Activated CD4-positive, alpha-beta T cell treated with anti-CD3 and anti-CD28 coated beads, Interleukin-2, amount 50 U/mL, for 4 hours (primary cell): ENCODE measurements at places on chromosomes 7 and 10.

DNA sequence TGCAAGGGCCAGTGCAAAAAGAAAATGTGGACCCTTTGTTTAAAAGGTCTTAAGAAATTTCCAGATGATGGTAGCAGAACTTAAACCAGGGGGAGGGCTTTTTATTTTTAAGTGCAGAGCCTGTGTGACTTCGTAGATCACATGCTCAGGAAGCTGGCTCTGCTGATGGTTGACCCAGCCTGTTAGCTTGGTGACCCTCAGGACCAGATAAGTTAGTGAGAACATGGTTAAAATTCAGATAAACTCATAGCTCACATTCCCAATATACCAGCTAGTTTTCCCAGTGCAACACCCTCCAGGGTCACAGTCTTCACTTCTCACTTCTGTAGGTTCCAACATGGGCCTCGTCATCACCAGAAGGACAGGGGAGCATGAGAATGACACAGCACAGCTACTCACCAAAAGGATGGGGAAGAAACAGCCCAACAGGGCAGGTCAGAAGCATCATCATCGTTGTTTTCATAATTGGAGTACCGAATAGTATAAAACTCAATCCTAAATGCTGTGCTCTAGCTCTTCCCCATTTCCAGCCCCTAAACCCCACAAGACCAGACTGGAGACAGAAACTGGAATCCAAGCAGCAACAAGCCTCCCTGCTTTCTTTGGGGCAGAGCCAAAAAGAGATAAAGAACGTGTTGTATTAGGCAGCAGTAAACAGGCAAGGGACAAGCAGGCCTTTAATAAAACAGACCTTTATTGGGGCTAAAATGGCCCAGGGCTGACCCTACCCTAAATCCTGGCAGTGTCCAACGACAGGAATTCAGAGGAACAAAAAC is 102.2 kb upstream of the ANKRD1 start:
- DNase-seq: no peak

DNA sequence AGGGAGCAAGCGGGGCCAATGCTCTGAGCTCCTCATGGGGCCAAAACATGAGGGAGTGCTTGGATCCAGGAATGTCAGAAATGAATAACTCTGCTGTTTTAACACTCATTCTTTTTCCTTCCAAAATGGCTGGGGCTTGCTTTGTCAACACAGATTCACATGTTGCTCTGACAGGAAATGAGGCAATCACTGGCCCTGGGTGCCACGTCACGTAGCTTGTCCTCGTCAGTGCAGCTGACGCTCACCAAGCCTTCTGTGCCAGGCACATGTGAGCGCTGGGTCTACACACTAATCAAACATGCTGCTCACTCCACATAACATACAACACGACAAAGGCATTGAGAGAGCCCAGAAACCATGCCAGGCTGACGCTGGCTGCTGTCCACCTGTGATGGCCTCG is 198.9 kb downstream of the WDR37 start:
- no peak for DNase-seq

DNA sequence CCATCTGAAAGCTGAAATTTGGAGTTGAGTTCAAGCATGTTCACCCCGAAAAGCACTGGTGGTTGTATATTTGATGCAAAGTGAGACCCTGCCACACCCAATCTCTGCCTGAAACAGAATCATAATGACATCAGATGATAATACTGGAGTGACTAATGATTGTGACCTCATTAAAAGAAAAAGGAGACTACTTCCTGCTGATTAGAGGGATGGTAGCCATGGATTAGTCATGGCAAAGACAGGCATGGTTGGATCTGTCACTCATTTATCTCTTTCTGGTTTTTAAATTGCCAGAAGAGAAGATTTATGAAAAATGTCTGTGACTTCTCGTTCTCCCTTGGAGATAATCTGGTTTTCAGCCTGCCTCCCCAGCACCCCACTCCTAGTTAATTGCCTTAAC is 101.2 kb downstream of the BAMBI start:
- DNase-seq: no peak

- no peak for DNase-seq
Measured at GRCh38 chr10:101330631-101331225, 23.2 kb upstream of the BTRC start.

DNA sequence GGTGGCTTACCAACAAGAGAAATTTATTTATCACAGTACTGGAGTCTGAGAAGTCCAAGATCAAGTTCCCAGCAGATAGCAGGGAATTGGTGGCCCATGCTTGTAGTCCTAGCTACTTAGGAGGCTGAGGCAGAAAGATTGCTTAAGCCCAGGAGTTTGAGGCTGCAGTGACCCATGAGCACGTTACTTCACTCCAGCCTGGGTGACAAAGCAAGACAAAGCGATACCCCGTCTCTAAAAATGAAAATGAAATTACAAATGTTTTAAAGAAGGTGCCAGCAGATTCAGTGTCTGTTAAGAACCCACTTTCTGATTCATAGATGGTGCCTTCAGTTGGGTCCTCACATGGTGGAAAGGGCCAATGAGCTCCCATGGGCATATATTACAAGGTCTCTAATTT is 20.6 kb upstream of the ARHGAP12 start:
- no peak for DNase-seq
